ENCODE measurements at places on chromosomes 5 and 9.

DNA sequence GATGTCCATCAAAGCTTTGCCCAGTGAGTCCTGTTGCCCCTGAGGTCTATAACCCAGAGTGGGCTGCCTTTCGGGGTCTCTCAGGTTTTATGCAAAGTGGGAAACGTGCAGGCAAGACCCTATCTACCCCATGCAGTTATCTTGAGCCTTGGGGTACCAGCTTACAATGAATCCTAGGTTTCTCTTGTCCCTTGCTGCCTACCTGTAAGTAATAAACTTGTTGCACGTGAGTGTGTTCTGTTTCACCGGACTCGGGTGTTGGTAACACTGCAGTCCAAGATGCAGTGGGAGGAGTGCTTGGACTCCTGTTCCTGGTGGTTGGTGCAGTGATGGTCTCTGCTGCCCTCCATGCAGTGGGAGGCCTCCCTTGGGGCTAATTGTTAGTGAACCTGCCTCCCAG is 85.6 kb upstream of the ALDH1B1 start:
- no peak for DNase-seq

DNA sequence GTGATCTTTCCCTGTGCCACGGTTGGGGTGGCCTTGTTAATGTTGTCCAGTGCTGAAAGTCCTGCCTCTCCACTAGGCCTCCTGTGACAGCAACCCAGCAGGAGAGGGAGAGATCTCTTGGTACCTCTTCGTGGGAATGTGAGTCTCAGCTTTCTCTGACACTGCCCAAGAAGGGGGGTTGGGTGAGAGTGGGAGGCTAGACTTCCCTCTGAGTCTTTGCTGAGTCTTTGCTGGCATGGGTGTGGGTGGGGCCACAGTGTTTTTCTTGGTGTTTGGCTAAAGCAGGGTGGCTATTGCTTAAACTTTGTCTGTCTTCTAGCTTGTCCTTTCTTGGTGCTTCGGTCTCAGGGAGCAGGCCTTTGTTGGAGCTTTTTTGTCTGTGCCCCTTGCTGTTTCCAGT is 145.6 kb downstream of the GNA14 start:
- peak; percentile 63 for DNase-seq

DNA sequence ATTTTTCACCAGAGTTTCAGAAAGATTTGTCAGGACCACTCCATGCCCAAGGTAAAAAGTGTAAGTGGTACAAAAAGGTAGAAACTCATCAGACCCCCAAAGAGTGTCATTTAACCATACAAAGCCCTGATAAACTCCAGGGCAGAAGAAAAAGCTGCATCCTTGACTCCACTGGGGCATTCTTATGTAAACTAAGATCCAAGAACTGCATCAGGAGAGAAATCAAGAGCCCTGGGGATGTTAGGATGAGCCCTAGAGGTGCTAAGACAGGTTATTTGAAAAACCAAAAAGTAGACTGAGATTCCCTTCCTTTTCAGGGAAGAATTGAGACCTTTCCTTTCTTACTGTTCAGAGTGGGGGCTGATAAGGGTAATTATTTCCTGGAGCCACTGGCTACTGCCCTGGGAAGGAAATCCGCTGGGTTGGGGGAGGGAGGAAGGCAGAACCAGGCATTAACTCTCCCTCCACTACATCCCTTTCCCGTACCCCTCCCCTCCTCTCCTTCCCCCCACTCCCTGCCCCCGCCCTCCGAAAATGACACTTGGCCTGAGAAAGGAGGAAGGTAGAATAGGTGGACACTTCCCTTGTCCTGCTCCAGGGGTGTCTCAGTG is 54.7 kb downstream of the FXN start:
- no peak for DNase-seq

DNA sequence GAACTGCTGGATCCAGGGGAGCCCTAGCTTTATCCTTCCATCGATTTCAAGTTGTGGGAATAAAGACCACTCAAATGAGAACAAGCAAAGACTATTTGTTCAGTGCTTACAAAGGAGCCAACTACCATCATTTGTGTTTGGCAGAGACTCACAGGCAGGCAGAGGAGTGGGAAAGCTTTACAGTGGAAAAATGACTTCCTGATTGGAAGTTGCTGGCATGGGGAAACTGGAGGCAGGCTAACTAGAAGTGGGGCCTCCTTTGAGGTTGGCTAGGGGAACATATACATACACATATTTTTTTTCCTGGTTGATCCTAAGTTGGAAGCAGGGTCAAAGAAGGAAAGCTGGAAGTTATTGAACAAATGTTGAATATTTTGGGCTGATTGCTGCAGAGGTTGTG is 121.7 kb downstream of the ACTBL2 start:
- no peak for DNase-seq

GRCh38 chr5:172952034-172952511 is 7.2 kb upstream of the RPL26L1 start:
- no peak for DNase-seq

Data from inflammatory macrophage treated with lipopolysaccharide for 4 hours (primary cell).